ENCODE measurements at places on chromosomes 16 and 17. TPM values are rescaled to one million over a fixed set of nuclear protein-coding genes. Genes with fewer than 3 reads are reported as not detected.

CCL4L2 gene
- total RNA-seq: 4.4 TPM

JPH3 gene
- 0.08 TPM for total RNA-seq

GRCh38 chr16:51429041-51429440 lies 278.0 kb upstream of the SALL1 start:
- DNase-seq: no peak

GRCh38 chr16:720447-720989 lies 428 bp upstream of the ANTKMT start:
- DNase-seq: peak; percentile 76

- no peak for DNase-seq
Observed at GRCh38 chr17:53629188-53629587, 193.5 kb upstream of the KIF2B start.

DNA sequence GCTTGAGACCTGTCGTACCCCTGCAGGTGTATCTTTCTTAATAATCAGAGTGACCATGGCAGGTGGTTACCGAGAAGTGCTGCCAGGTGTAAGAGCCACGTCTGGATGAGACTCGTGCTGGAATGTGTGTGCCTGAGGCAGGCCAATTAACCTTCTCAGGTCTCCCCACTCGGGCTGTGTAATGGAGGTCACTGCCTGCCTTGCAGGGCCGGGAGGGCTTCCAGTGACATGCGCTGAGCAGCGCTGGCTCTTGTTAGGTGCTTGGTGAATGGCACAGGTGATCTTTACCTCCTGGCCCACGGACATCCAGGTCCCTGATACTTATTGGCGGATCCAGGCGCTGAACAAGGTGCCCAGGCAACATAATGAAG lies 4.6 kb upstream of the GSE1 start:
- no peak for DNase-seq

GRCh38 chr17:71229070-71229469 lies 891.8 kb upstream of the SOX9 start:
- no peak for DNase-seq

DNA sequence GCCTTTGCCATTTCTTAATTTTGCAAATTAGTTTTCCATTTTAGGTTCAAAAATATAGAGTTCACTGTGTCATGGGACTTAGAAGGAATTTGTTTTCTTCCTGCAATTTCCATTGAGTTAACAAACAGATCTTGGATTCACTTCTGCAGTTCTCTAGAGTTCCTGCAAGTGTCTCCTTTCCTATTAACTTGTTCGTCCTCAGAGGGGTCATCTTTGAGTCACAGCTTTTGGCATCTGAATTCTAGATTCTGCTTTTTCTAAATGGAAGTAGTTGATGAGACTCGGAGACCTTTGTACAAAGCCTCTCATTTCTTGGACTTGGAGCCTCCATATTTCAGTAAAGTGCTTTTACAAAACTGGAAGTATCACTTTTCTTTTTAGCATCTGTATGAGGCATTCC lies 323.3 kb downstream of the BCAS3 start:
- no peak for DNase-seq

RPL13 gene
- 2,814 TPM for total RNA-seq

- no peak for DNase-seq
Observed at GRCh38 chr16:58021661-58022551, 3.6 kb upstream of the MMP15 start.

- no peak for DNase-seq
Observed at GRCh38 chr17:47276868-47277267, 23.2 kb downstream of the ITGB3 start.

ADCY7 gene
- 73.1 TPM for total RNA-seq

GRCh38 chr17:35543856-35544255 lies 6.4 kb upstream of the SLFN12L start:
- no peak for DNase-seq

- DNase-seq: peak; percentile 79
Observed at GRCh38 chr16:11094075-11094856, 149.9 kb downstream of the CLEC16A start.

GRCh38 chr17:71919896-71920295 lies 200.9 kb upstream of the SOX9 start:
- DNase-seq: no peak

TEKT5 gene
- total RNA-seq: not detected

DNA sequence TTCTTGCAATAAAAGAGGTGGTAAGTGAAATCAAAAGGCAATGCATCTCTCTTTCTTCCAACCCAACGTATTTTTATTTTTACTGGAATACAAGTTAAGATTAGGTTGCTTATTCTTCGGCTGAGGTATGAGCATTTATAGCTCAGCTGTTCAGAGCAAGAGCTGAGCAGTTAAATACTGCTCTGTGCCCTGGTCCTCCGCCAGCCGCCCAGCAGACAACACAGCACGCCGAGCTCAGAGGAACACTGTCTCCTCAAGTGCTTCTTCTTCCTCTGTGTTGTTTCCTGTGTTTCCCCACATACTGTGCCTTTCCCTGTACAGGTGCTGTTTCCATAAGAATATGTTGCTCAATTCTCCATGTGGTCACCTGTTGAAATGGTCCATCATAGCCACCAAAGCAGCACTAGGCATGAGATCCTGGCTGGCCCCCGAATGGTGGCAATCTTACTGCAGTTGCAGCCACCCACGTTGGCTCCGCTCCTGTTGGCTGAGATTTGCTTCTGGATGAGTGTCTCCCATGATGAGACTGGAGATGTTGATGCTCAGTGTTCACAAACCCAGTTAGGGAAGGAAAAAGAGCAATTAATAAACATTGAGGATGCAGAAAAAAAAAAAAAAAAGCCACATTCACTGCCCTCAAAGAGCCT lies 515.3 kb downstream of the GRIN2A start:
- no peak for DNase-seq

GABARAP gene
- 113 TPM for total RNA-seq

SCARF1 gene
- total RNA-seq: 2.5 TPM

- DNase-seq: no peak
Observed at GRCh38 chr17:80737106-80738019, 192.7 kb downstream of the RPTOR start.

- no peak for DNase-seq
Observed at GRCh38 chr17:50352072-50352692, 6.3 kb downstream of the XYLT2 start.

ADAD2 gene
- 1.5 TPM for total RNA-seq

MPP3 gene
- 1.1 TPM for total RNA-seq

DNA sequence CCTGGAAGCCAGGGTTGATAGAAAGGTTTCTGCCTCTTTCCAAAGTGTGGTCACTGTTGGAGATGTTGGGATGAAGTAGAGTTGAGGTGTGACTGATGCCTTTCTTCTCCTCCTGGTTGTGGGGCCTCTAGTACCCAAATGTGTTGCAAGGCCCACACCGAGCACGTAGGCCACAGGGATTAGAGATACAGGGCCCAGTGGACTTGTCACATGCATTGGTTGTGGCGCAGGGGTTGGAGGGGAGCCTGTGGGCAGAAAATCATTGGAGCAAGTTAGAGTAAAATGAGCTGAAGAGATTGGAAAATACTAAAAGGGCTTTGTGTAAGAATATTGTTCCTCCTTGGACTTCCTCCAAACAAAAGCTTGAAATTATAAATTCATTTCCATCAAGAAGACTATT lies 4.6 kb downstream of the KRT33A start:
- DNase-seq: no peak

TMEM238L gene
- not detected for total RNA-seq

GRCh38 chr16:54244061-54244886 lies 42.3 kb downstream of the IRX3 start:
- no peak for DNase-seq

GRCh38 chr17:82241183-82241925 lies 12.5 kb downstream of the SLC16A3 start:
- DNase-seq: peak; percentile 57

KIF2B gene
- total RNA-seq: not detected

DNA sequence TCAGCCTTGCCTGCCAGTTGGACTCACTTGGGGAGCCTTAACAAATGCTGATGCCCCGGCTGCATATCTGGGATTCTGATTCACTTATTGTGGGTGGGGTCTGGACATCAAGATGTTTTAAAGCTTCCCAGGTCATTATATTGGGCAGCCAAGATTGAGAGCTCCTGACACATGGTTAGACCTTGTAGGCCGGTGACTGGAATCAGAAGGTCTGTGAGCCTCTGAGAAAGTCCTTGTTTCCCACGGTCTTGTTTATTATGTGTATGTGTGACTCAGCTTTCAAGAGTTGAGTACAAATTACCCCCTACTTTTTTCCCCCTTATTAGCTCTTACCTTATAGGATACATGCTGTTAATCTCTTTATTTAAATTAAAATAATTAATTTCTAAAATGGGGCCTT lies 103.5 kb downstream of the ABCC1 start:
- no peak for DNase-seq

- no peak for DNase-seq
Observed at GRCh38 chr16:81429045-81429521, 15.5 kb upstream of the CMIP start.

GRCh38 chr17:29107084-29107483 lies 64.1 kb downstream of the PIPOX start:
- no peak for DNase-seq

RBFOX1 gene
- total RNA-seq: not detected

- no peak for DNase-seq
Observed at GRCh38 chr16:10581507-10581906, 1.1 kb upstream of the EMP2 start.

DNA sequence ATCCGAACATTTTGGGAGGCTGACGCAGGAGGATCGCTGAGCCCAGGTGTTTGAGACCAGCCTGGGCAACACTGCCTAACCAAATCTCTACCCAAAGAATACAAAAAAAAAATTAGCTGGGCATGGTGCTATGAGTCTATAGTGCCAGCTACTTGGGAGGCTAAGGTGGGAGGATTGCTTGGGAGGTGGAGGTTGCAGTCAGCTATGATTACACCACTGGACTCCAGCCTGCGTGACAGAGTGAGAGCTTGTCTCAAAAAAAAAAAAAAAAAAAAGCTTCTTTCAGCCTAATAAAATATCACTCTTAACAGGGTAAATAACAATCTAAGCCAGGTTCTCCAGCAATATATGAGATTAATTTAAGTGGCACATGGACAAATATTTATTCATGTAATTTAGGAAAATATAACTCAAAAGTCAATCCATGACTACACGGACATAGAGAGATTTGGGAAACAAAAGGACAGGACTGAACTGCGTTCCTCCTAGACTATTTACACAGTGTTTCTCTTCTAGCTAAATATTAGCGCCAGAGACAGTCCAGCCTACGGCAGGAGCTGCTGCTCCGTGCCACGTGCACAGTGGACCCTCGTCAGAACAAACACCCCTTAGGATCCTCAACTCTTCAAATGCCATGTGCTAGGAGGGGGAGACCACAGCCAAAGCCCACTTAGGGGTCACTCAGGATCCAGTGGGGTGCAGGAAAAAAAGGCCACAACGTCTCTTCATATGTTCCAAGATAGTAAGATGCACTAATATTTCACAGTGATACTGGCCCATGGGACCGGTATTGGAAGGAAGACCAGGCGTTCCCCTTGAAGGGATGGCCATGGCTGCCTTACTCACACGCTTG lies 8.7 kb downstream of the USP36 start:
- no peak for DNase-seq

- DNase-seq: no peak
Observed at GRCh38 chr16:85650844-85651628, 37.7 kb downstream of the GINS2 start.

- peak; percentile 62 for DNase-seq
Observed at GRCh38 chr16:66474750-66475199, 47.7 kb downstream of the BEAN1 start.

DNA sequence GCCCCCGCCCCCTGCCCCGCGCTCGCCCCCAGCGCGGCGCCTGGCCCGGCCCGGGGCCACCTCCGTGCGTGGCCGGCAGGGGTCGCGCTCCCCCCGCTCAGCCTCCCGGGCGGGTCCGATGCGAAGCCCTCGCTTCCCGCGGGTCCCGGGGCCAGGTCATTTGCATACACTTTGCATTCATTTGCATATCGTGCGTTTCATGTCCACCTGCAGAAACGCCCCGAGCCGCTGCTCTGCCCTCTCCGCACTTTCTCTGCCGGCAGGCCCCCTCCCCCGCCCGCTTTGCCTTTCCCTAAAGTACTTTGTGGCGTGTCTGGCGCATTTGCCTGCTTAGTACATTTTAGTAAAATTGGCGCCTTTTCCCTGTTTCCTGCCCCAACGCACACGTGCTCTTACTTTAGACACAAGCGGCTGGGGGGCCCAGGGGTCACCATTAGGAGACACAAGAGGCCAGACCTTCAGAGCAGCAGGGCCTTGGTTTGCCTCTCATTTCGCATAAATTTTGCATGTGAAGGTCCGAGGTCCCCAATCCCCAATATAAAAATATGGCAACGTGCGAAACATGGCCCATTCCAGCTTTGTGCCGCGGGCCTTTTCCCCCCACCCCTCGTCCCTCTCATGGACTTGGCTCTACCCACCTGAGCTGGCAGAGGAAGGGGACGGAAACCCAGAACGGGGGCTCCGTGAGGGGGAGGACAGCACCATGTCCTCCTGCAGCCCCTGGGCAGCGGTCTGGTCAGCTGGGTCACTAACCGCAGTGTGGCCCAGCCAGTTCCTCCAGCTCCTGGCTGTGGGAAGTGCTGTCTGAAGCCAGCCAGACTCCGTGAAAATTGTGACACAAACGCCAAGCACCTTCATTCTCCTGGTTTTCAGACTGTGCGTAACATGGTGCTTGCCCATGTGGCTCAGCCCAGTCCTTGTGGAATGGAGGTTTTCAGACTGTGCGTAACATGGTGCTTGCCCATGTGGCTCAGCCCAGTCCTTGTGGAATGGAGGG lies 34.8 kb downstream of the CBFA2T3 start:
- DNase-seq: peak; percentile 65

WNT3 gene
- 0.08 TPM for total RNA-seq
